ENCODE measurements at places on chromosomes 7 and 10.

DNA sequence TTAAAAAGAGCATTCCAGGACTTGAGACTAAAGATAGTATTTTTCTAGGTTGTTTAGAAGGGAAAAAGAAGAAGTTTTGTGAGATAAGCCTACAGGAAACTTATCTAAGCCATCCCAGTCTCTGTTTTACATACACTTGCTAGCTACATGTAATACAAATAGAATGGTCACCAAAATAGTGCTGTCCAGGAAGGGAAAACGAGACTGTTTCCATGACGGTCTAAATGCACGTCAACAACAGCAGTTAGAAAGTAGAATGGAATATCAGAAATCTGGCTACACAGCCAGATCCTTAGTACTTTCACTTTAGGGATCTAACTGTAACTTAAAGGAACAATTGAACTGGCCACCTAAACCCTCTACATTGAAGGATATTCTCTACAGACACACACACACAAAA lies 117.6 kb downstream of the TSPAN12 start:
- no peak for DNase-seq

GRCh38 chr7:107917763-107918651 lies 27.0 kb downstream of the DLD start:
- no peak for DNase-seq

GRCh38 chr7:79786187-79786586 lies 332.7 kb upstream of the MAGI2 start:
- no peak for DNase-seq

GRCh38 chr10:123455861-123456260 lies 210.3 kb upstream of the GPR26 start:
- no peak for DNase-seq

DNA sequence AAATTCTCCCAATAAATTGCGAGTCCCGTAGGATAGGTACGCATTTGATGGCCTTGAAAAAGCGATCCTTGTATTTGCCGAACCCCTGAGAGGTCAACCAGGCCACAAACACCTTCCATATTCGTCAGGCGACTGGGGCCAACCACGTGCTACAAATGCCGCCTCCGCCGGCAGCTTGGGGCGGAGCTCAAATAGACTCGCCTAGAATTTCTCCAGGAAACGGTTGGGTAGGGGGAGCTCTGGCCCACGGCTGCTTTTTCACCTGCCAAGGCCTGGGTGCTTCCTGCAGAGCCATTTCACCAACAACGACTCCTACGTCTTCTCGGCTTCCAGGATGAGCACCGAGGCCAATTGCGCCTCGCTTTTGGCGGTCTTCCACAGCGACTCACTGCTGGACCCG lies 53.4 kb upstream of the KIF5B start:
- DNase-seq, result no peak

DNA sequence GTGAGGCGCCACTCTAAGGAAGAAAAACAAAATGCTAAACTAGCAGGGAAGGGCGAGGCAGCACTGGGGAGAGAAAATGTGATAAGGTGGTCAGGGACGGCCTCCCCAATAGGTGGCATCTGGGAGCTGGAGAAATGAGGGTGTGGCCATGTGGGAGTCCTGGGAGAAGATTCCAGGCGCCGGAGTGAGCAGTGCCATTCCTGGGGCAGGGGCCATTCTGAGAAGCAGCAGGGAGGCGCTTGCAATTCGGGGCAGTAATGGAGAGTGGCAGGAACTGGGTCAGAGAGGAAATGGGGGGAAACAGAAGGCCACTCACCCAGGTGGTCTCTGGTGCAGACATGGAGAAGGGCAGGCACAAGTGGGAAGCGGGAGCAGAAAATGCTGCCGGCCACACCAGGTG lies 61.8 kb upstream of the LRRC18 start:
- DNase-seq, result no peak

DNA sequence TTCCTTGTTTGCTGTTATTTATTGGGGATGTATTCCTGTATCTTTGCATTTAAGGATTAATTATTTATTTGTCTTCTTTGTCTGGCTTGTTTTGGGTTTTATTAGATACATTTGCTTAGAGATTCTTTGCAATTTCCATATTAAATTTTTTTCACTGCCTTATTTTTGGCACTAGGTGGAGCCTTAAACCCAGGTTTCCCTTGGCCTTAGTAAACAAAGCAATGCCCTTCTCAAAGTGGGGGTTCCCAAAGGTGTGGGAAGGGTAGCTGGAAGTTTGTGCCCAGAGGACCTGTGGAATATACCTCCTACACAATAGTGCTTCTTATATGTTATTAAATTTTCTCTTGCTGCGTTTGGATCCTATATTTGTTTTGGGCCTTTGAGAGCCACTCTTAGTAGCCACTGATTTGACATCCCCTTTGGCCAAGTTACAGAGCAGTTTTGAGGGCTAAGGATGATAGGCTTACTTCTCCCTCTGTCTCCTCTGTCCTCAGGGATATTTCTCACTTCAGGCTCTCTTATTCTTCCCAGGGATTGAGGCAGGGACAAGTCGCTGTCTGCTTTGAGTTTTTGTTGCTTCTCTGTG lies 162.3 kb downstream of the ITGB1 start:
- DNase-seq, result peak; percentile 49

DNA sequence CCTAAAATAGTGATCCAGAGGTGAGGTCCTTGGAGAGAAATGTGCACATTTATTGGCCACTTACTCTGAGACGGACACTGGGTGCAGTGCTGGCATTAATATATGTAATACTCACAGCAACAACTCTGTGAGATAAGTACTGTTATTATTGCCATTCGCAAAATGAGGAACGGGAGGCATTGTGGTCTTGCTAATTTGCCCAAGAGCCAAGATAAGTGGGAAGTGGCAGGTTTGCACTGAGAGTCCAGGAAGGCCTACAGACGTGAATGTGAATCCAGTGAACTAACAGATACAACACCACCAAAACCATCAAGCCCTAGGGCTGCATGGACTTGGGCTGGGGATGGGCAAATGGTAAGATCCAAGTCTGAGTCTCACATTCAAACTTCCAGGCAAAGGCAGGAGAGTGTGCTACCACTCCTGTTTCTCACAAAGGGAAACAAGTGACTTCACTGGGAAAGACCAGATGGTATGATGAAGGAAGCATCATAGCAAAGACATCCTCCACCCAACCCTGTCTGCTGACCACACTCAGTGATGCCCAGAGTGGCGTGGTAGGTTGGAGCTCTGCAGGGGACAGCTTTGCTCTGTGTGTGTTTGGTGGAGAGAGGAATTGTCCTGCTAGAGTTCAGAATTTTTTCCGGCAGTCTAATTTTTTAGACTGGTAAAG lies 19.2 kb downstream of the TMEM273 start:
- no peak for DNase-seq

DNA sequence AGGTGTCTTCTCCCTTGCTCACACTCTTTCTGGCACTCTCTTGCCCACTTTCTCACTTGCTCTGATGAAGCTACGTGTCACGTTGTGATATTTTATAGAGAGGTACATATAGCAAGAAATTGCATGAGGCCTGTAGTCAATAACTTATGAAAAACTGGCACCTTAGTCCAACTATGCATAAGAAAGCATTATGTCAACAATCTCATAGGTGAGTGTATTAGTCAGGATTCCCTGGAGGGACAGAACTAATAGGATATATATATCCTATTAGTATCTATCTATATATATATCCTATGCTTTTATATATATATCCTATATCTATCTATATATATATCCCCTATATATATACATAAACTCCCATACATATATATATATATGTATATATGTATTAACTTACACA lies 18.8 kb upstream of the MDFIC start:
- DNase-seq, result no peak

GRCh38 chr7:28685644-28686417 lies 272.3 kb downstream of the TRIL start:
- peak; percentile 9 for DNase-seq

GRCh38 chr10:87844837-87845623 lies 18.3 kb downstream of the KLLN start:
- DNase-seq, result peak; percentile 46

GRCh38 chr7:10815546-10815945 lies 158.1 kb upstream of the PHF14 start:
- no peak for DNase-seq

GRCh38 chr7:1697499-1698125 lies 27.5 kb downstream of the ELFN1 start:
- no peak for DNase-seq

DNA sequence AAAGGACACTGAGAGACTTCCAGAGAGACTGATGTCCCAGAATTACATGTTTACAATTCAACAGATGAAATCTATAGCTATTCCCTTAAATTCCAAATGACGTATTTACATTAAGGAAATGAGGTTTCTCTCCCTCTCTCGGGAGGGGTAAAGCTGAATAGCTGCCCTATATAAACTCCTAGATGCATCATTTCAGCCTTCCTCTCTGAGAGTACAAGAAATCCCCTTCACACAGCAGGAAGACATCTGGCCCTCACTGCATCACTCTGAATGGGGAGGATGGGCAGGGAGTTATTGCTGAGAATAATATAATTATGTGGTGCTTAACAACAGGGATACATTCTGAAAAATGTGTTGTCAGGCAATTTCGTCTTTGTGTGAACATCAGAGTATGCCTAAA lies 11.0 kb downstream of the POT1 start:
- DNase-seq, result peak; percentile 26

- DNase-seq, result no peak
These were observed 20.8 kb upstream of the NMT2 start for GRCh38 chr10:15189133-15189885.

DNA sequence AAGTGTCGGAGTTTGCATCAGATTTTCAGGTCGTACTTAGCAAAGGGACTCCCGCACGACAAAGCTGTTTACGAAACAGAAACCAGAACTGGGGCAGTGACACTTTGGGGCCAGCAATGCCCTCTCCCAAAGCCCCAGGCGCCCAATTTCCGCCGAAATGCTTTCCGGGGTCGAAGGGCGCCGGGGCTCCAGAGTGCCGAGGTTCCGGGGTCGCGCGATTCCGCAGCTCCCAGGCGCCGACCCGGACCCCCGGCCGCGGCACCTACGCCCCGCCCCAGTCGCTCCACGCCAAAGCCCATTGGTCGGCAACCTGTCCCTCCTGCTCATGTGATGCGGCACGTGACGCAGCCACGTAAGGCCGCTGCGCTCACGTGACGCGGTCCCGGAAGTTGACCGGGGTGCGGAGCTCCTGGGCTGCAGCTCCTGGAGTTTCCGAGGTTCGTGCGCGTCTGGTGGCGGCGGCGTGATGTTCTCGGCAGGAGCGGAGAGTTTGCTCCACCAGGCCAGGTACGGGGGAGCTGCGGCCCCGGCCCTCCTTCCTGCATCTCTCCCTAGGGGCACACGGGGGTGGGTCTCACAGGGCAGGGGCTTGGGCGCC lies at the start of gene AP5Z1:
AP5Z1 (plus strand) TSS at position 374 of the 598 bp plus-strand sequence; CDS start at position 467, 93 bp downstream.
- peak; percentile 97 for DNase-seq

- no peak for DNase-seq
These were observed 12.1 kb downstream of the IFIT3 start for GRCh38 chr10:89339875-89340274.

GRCh38 chr7:131909151-131909768 lies 352.8 kb upstream of the PODXL start:
- no peak for DNase-seq

DNA sequence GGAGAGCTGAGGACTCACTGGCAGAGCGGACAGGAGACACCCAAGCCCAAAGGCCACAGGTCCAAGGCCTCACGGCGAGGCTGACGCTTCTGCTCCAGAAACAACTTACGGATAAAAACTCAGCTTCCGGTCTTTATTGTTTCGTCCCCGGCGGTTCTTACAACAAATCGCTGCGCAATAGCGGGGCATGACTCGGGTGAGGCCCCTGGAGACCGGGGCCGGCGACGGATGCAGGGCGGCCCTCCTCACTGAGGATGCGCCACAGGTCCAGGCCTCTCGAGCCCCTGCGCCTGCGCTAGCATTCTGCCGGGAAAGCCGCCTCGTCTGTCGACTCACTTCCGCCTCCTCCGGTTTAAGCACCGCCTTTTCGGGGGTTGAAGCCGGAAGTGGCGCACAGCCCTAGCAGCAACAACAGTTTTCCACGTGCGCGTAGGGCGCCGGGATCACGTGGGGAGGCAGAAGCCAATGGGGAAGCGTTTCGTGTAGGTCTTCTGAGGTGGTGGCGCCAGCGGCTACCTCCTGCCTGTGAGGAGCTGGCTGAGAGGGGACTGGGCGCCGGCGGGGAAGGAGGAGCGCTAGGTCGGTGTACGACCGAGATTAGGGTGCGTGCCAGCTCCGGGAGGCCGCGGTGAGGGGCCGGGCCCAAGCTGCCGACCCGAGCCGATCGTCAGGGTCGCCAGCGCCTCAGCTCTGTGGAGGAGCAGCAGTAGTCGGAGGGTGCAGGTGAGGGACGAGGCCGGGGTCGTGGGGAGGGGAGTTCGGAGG lies at the start of the genes DNAJB9 and THAP5:
DNAJB9 (plus strand) TSS at position 494 of the 765 bp plus-strand sequence. CDS start 1,853 bp downstream, outside the sequence.
THAP5 (minus strand) TSS at position 326 of the 765 bp plus-strand sequence; CDS start at position 189, 137 bp downstream.
- DNase-seq, result peak; percentile 100

DNA sequence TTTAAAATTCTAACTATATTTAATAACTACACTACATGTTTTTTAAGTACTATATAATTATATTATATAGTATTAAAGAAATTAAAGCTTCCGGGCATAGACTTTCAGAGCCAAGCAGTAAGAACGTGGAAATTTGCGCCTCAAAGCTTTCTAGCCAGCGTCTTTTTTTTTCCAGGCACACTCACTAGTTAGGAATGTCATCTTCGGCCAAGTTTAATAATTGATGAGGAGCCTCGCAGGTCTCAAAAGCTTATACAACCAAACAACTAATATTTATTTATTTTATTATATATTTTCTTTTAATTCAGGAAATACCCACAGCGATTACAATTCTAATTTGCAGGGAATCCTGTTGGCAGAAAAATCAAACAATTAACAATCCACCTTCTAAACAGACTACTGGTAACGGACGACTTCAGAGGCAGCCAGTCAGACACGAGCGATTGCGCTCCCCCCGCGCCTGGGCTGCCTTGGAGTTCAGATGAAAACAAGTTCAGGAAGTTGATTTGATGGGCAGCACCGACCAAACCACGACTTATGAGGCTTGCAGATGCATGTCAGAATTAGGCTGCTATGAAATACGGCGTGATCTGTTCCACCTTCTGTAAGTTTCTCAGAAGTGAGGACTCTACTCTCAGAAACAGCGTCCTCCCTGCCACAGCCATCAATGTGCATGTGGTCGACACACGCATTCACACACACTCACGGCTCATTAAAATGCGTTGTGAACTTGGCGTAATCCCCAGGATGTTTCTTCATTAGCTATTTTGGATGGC lies 431.8 kb upstream of the MGMT start:
- peak; percentile 12 for DNase-seq

GRCh38 chr10:48607356-48608278 lies 2.7 kb upstream of the ARHGAP22 start:
- no peak for DNase-seq

GRCh38 chr7:1175597-1175966 lies 15.6 kb upstream of the ZFAND2A start:
- DNase-seq, result no peak

- no peak for DNase-seq
These were observed 92.5 kb upstream of the PITRM1 start for GRCh38 chr10:3265088-3265487.

- no peak for DNase-seq
These were observed 144.4 kb upstream of the CELF2 start for GRCh38 chr10:10873289-10873688.

- no peak for DNase-seq
These were observed 207.7 kb downstream of the TPK1 start for GRCh38 chr7:144628176-144628575.

- DNase-seq, result no peak
These were observed 247.3 kb downstream of the SEMA3A start for GRCh38 chr7:83947260-83947659.

All from activated CD4-positive, alpha-beta T cell treated with anti-CD3 and anti-CD28 coated beads, Interleukin-10, Interleukin-2, amounts not matched to agents 100 ng/mL and 50 ng/mL, durations not matched to agents 16 hours and 8 hours (primary cell).